Stimulated activated CD8-positive, alpha-beta memory T cell treated with anti-CD3 and anti-CD28 coated beads, Interleukin-2, amount 100 ng/mL, for 48 hours (primary cell): ENCODE measurements at places on chromosomes 16 and 17.

- DNase-seq = no peak
These were observed 52.5 kb downstream of the FTO start for GRCh38 chr16:53756275-53756996.

DNA sequence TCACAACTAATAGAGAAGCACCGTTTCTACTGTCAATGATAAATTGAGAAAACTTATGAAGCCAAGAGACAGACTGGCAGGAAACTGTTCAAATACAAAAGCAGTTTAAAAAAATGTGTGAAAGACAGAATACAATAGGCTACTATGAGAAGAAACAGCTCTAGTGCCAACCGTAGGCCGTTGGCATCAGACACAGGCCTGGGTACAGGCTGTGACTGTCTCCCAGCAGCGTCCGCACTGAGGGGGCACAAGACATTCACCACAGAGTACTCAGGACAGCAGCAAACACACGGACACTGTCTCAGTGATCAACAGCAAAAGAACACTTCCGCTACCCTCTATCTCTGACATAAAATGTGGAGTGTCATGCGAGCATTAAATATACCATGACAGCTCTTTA is 7.8 kb upstream of the C1QBP start:
- no peak for DNase-seq

GRCh38 chr16:11726008-11726407 is 16.6 kb downstream of the TXNDC11 start:
- DNase-seq = no peak

- DNase-seq = no peak
These were observed 21.6 kb downstream of the C17orf58 start for GRCh38 chr17:67974598-67975066.

GRCh38 chr17:69729944-69730343 is 315.4 kb downstream of the MAP2K6 start:
- DNase-seq = no peak
